Stimulated activated naive CD4-positive, alpha-beta T cell (primary cell): ENCODE measurements at places on chromosomes 3 and 15.

- DNase-seq = peak; percentile 54
Measured at GRCh38 chr3:150787741-150788370, 24.9 kb upstream of the SIAH2 start.

DNA sequence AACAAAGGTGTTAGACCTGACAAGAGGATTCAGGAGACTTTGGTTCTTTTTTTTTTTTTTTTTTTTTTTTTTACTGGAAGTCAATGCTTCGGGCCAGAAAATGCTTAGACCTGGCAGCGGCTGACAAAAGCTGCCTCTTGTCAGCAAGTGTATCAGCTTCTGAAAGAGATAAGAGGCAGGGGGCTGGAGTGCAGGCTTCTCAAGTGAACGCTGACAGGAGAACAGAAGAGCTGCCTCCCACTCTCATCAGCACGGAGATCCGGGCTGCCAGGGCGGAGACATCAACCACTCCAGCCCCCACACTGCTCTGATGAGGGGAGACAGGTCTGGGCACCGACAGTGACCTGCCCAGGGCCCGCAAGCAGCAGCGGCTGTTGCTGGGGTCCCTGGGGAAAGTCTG, 9.4 kb upstream of the SCN5A start:
- DNase-seq = no peak

DNA sequence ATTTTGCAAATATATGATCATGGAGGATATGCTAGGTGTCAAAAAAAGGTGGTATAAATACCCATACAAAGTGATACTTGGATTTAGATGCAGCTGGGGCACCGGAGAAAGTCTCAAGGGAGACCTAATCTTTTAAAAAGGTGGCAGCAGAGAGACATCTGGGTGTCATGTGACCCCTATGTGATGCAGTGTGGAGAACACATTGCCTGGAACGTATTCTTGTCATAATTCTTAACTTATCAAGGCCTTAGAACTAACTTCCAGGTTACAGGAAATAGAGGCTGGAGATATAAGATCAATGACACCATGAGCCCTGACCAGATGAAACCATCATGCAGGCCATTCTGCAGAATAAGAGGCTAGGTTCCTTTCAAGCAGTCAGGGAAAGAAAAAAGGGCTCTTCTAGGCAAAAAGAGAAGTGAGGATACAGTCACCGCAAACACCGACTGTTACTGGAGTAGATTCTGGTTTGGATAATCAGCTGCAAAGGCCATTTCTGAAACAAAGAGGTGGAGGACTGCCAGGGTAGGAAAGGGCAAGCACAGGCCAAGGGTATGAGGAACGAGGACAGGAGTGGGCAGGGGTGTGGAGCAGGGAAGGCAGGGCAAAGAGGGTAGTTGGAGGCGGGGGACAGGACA, 100.6 kb downstream of the OXNAD1 start:
- no peak for DNase-seq

- DNase-seq = no peak
Measured at GRCh38 chr3:71218508-71218907, 365.0 kb downstream of the FOXP1 start.

GRCh38 chr3:69819282-69819681, 80.0 kb downstream of the MITF start:
- DNase-seq = no peak
